ENCODE measurements at places on chromosomes 16 and 17. TPM values are rescaled to one million over a fixed set of nuclear protein-coding genes. Genes with fewer than 3 reads are reported as not detected.

The PRCD gene
- total RNA-seq = not detected

The MYH1 gene
- not detected for total RNA-seq

The ZFP3 gene
- total RNA-seq = 2.0 TPM

The SLC52A1 gene
- 0.23 TPM for total RNA-seq

DNA sequence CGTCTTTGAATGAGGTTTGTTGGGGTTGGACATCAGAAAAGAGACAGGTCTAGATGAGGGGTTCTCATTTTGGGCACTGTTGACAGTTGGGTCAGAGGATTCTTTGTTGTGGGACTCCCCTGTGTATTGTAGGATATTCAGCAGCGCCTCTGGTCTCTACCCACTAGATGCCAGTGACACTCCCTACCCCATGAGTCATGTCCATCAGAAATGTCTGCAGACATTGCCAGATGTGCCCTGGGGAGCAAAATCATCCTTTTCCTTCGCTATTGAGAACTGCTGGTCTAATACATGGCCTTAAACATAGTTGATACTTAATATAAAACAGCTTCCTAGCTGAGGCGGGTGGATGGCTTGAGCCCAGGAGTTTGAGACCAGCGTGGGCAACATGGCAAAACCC lies 3.1 kb downstream of the ABAT start:
- H3K27me3 ChIP-seq = peaks cover 3% of the 10 kb centered on the region
- no peak overlapping the region for H3K4me3 ChIP-seq
- no peak for DNase-seq

- no peak overlapping the region for H3K4me3 ChIP-seq
- H3K27me3 ChIP-seq = peaks cover 6% of the 10 kb centered on the region
- H3K36me3 ChIP-seq = no peaks in the 10 kb centered on the region
- H3K4me1 ChIP-seq = no peaks in the 10 kb centered on the region
These were observed 91.1 kb downstream of the ANKFN1 start for GRCh38 chr17:56244268-56244890.

DNA sequence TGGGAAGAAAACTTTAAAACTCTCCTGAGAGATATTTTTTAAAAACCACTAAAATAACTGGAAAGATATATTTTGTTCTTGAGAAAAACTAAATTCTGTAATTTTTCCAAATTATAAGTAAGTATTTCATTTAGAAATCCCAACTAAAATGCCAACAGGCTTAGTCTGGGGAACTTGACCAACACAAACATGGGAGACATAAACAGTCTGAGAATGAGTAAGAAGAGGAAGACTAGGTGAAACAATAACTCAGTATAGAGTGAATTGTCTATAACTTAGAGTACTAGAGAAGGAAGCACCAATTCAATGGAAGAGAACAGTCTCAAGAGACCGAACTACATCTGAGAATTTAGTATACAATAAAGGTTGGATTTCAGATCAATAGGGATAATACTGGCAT lies 2.9 kb downstream of the CMTM1 start:
- H3K27me3 ChIP-seq = no peaks in the 10 kb centered on the region
- DNase-seq = no peak
- no peak overlapping the region for H3K27ac ChIP-seq
- H3K4me1 ChIP-seq = peaks cover 39% of the 10 kb centered on the region
- H3K36me3 ChIP-seq = peaks cover 52% of the 10 kb centered on the region
- no peak overlapping the region for H3K4me3 ChIP-seq

GRCh38 chr17:28997806-28998205 lies 8.0 kb downstream of the SEZ6 start:
- H3K4me3 ChIP-seq = no peak overlapping the region
- no peak for DNase-seq
- H3K4me1 ChIP-seq = no peaks in the 10 kb centered on the region
- no peak overlapping the region for H3K27ac ChIP-seq

GRCh38 chr16:27304881-27305745 lies 8.7 kb upstream of the IL4R start:
- H3K27ac ChIP-seq = no peak overlapping the region
- H3K4me3 ChIP-seq = no peak overlapping the region
- H3K4me1 ChIP-seq = peaks cover 12% of the 10 kb centered on the region
- peaks cover 6% of the 10 kb centered on the region for H3K27me3 ChIP-seq
- DNase-seq = no peak
- peaks cover 9% of the 10 kb centered on the region for H3K36me3 ChIP-seq

- no peak overlapping the region for H3K4me3 ChIP-seq
- H3K4me1 ChIP-seq = no peaks in the 10 kb centered on the region
- H3K27ac ChIP-seq = no peak overlapping the region
These were observed 292.8 kb upstream of the PMFBP1 start for GRCh38 chr16:72464597-72465368.

DNA sequence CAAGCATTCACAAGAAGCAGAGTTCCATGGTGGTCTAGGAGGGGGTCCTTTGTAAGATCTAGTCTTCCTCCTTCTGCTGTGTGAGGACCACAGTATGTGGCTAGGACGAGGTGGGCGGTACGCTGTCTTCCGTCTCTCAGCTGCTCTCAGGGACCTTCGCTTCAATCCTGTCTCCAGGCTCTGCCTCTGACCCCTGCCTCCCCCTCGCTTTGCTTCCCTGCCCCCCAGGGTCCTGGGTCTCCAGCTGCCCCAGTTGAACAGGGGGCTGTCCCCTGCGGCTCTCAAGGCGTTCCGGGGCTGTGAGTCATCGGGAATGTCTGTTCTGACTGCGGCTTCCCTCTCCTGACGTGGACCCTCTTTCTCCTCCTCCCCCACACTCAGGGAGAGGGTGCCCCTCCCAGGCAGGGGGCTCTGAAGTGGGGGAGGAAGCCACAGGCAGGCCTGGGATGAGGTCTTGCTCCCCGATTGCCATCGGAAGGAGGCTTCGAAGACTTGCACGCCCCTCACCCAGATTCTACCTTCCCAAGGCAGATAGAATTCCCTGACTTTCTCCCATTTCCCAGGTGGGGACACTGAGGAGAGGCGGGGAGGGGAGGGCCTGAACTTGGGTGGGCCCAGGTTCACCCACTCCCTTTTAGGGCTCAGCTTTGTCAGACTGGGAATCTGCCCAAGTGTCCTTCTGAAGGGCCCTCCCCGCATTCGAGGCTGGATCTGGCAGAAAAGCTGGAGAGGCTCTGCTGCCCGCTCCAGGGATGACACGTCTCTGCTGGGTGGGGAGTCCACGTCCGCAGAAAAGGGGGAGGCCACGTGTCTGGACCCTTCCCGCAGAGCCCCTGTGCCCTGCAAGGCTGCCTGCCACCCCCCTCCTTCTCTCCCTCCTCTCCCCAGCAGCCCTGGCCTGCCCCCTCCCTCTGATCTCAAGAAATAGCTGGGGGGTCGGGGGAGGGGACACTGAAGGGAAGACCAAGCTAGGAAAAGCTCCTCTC lies 9.1 kb upstream of the COL1A1 start:
- peaks cover 35% of the 10 kb centered on the region for H3K27me3 ChIP-seq
- no peak for DNase-seq
- peaks cover 17% of the 10 kb centered on the region for H3K4me1 ChIP-seq
- no peak overlapping the region for H3K4me3 ChIP-seq
- no peaks in the 10 kb centered on the region for H3K36me3 ChIP-seq

GRCh38 chr16:89449726-89450335 lies 40.5 kb downstream of the ANKRD11 start:
- H3K27me3 ChIP-seq = no peaks in the 10 kb centered on the region
- no peak for DNase-seq
- peak overlapping the region; percentile 64 for H3K27ac ChIP-seq
- H3K4me1 ChIP-seq = peaks cover 69% of the 10 kb centered on the region
- no peaks in the 10 kb centered on the region for H3K36me3 ChIP-seq

GRCh38 chr17:59428916-59429485 lies 97.5 kb downstream of the YPEL2 start:
- no peak overlapping the region for H3K27ac ChIP-seq
- H3K4me1 ChIP-seq = peaks cover 30% of the 10 kb centered on the region
- DNase-seq = no peak
- no peak overlapping the region for H3K4me3 ChIP-seq
- no peaks in the 10 kb centered on the region for H3K27me3 ChIP-seq

- peaks cover 5% of the 10 kb centered on the region for H3K4me1 ChIP-seq
- no peak overlapping the region for H3K4me3 ChIP-seq
- H3K36me3 ChIP-seq = no peaks in the 10 kb centered on the region
- DNase-seq = no peak
These were observed 13.1 kb upstream of the MYO15B start for GRCh38 chr17:75574404-75575036.

DNA sequence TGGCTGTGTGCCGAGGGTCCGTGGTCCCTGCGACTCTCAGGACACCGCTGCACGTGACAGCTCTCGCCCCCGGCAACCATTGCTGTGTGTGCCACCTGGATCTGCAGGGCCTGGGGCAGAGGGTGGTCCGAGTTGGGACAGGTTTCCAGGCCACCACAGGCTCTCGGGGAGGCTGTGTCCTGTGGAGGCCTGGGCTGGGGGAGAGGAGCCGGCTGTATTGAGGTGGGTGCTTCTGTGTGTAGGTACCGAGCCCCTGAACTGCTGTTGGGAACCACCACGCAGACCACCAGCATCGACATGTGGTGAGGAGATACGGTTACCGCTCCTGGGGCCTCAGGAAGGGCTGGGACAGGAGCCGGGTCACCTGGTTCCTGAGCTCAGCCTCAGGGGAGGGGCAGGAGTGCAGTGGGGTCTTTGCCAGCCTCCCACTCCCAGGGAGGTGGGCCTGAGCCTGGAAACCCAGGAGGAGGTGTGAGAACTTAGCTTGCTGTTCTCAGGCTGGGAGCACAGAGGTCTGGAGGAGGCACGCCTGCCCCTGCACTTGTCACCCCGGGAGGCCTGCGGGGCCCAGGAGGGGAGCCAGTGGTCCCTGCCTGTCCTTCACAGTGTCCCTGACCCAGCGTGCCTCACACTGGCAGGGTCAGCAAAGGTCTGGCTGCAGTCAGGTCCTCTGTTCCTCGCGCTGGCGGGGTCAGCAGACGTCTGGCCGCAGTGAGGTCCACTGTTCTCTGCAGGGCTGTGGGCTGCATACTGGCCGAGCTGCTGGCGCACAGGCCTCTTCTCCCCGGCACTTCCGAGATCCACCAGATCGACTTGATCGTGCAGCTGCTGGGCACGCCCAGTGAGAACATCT lies 7.3 kb downstream of the SPATA2L start:
- no peak for DNase-seq
- H3K4me3 ChIP-seq = no peak overlapping the region
- H3K27ac ChIP-seq = no peak overlapping the region
- H3K27me3 ChIP-seq = no peaks in the 10 kb centered on the region
- H3K36me3 ChIP-seq = peaks cover 19% of the 10 kb centered on the region

- H3K4me1 ChIP-seq = peaks cover 92% of the 10 kb centered on the region
- H3K27ac ChIP-seq = peak overlapping the region; percentile 97
- H3K4me3 ChIP-seq = peak overlapping the region; percentile 67
These were observed 21.0 kb downstream of the SLC7A6OS start for GRCh38 chr16:68289621-68290329.

Data from activated T-helper 1 cell treated with anti-CD3 and anti-CD28 coated beads, Interleukin-12 subunit alpha, Interleukin-12 subunit beta, Interleukin-2, Interleukin-4 antibody, amounts not matched to agents 30 ng/mL and 10 ng/mL and 1 ng/mL, durations not matched to agents 14 hours and 24 hours and 36 hours (primary cell).